ENCODE measurements at places on chromosomes 16 and 17.
A peak's percentile ranks its signal among the peaks of the same experiment; 100 is the strongest.

GRCh38 chr16:27463741-27464591 lies 62.0 kb downstream of the IL21R start:
- DNase-seq, result no peak

- DNase-seq, result no peak
Measured at GRCh38 chr17:40554646-40555295, 10.5 kb downstream of the CCR7 start.

GRCh38 chr16:84700446-84701300 lies 873 bp downstream of the USP10 start:
- peak; percentile 23 for DNase-seq

GRCh38 chr17:76515274-76515949 lies 14.2 kb upstream of the RHBDF2 start:
- no peak for DNase-seq

DNA sequence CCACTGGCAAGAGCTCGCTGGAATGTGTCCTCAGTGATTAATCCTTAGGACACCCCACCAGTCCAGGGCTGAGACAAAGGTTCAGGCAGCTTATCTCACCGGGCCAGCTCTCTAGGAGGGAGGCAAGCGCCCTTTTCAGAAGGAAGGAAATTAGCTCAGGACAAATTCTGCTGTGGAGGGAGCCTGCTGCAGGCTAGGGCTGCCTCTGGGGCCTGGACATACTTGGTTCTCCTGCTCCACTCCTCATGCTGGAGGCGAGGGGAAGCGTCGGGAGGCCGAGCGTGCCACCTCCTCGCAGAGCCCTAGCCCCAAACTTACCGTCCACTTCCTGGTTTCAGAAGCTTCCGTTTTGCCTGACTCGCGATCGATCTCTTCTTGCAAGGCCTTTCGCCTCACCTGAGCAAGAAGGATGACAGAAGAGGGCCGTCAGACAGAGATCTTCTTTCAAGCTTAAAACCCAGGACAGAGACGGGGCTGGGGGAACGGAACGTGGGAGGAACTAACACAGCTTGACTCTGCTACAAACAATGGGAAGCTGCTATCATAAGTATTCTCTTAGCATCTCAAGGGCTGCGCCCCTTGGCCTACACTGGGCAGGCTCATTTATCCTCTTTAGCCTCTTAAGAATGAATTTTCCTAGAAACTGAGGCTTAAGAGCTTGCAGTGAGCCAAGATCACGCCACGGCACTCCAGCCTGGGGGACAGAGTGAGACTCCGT lies 7.7 kb downstream of the KNOP1 start:
- DNase-seq, result no peak

DNA sequence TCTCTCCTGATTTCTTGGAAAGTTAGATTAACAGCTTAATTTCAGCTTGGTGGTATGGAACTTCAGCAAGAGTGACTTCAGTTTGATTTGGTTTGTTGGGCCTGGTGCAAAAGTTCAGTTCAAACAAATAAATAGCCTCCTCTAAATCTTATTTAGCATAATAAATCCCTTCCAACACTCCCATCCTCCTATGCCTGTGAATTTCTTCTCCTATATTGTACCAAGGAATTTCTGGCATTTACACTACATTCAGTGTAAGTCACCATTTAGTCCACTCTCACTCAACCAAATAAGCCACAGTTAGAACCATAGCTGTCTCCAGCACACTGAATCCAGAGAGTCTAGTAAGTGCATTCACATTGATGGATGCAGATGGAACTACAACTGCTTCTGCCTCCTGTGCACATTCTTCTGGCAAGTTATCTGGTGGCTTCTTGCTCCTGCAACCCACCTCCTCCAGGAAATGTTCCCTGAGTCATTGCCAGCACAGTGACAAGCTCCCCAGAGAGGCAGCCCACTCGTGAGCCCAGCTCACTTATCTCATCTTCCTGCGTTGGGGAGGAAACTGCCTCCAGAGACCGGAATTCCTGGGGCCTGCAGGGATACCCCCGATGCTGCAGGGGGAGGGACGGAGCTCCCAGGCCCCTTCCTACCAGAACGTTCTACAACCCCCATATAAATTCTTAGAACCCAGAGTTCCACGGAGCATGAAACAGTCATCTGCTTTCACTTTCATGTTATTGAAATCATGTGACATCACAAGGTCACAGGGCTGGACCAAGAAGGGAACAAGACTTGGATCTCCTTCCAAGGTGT lies 318.3 kb downstream of the PHKB start:
- DNase-seq, result no peak

GRCh38 chr17:83119987-83120864 lies 40.8 kb downstream of the METRNL start:
- no peak for DNase-seq

GRCh38 chr16:21565861-21566669 lies 33.3 kb upstream of the METTL9 start:
- no peak for DNase-seq

DNA sequence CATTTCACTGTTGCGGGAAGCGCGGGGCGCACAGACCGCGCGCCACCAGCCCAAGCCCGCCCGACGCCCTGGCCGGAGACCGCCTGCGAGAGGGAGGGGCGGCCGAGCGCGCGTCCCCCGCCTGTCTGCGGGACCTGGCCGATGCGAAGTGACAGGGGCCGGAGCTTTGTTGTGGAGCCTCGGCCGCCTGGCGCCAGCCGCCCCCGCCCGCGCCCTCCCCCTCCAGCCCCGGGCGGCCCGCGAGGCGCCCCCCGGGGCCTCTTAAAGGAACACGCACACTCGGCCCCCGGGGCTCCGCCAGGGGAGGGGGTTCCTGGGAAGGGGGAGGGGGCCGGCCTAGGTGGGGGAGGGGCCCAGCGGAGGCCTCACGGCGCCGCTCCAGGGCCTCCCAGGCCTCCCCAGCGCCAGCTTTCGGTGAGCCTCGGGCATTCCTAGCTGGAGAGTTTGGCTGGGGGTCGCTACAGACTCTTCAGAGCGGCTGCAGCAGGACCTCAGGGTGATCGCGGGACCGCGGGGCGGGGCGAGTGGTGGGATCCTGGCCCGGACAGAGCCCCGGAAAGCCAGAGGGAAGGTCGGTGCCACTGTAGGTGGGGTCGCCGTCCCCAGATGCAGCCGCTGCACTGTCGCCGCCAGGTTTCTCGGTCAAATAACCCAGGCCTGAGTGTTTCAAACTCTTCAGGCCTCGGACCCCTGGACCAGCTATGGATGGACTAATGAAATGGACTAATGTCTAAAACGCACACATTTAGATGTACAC lies 2.4 kb upstream of the TBX2 start:
- DNase-seq, result no peak

- peak; percentile 13 for DNase-seq
Measured at GRCh38 chr17:80364091-80364691, 50.8 kb upstream of the ENDOV start.

- no peak for DNase-seq
Measured at GRCh38 chr16:8718851-8719680, 44.6 kb downstream of the ABAT start.

DNA sequence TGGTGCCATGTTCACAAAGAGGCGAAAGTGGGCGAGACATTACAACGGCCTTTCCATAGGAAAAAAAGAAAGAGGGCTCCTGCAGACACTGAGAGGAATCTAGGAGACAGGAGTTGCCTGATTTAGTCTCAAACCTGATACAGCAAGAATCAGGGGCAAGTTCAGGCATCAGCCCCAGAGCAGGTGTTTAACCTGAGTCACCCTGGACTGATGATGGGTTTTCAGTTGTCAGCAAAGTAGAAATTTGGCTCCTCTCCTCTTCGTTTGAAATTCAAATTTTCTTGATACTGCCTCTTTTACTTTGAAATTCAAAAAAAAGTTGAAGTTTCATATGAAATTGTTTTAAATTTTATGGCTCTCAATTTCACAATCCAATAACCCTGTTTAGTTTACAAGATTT lies 189.5 kb downstream of the ABCC12 start:
- DNase-seq, result peak; percentile 72

DNA sequence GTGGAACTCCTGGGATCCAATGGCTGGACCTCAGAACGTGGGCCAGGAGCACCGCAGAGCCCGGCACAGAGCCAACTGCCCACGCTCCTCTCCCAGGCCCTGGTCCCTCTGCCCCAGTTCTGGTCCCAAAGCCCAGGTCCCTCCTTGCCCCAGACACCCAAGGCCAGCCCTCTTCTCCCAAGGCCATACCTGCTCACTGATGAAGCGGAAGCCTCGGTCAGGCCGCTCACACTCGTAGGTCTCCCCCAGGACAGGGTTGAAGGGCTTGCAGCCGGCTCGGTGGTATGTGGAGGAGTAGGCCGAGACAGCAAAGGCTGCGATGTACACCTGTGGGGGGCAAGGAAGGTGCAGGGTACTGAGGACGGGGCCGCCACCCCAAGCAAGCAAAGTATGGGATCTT lies 8.5 kb downstream of the OSBPL7 start:
- DNase-seq, result no peak

GRCh38 chr16:24508614-24509013 lies 30.8 kb upstream of the RBBP6 start:
- peak; percentile 52 for DNase-seq

- DNase-seq, result no peak
Measured at GRCh38 chr17:79398441-79398840, 212.4 kb downstream of the RBFOX3 start.

- peak; percentile 52 for DNase-seq
Measured at GRCh38 chr17:9350080-9350479, 225.5 kb downstream of the STX8 start.

- no peak for DNase-seq
Measured at GRCh38 chr16:22330326-22330725, 33.1 kb downstream of the POLR3E start.

- no peak for DNase-seq
Measured at GRCh38 chr17:58870747-58871146, 115.1 kb downstream of the PPM1E start.

DNA sequence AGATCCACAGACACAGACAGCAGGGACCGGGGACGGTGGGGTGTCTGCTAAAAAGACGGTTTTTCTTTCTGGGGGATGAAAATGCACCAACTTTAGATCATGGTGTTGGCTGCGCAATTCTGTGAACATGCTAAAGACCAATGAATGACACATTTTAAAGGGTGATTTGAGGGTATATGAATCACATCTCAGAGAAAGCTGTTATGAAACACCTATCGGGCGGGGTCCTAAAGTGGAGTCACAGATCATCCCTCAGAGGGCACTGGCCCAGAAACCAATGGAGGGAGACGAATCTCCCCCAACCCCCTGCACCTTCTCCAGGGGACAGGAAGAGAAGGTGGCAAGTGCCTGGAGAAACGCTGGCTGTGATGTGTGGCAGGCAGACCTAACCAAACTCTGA lies 26.0 kb downstream of the KLHDC4 start:
- DNase-seq, result no peak

GRCh38 chr17:19346351-19347255 lies 15.9 kb downstream of the B9D1 start:
- DNase-seq, result peak; percentile 47

DNA sequence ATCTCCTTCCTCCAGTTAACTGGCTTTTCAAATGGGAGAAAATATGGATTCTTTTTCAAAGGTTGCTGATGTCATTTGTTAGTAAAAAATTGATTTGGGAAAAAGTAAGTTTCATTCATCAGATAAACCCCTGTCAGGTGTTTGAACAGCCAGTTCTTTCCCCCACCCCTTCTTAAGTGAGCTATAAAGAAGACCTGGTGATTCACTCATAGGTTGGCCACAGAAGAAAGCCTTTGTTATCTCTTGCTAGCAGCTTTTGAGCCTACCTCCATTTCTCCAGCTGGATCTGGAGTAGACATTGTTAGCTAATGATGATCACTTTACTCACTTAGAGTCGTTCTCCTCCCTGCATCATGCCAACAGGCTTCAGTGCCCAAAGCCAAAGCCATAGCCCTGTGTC lies 63.0 kb downstream of the NLK start:
- no peak for DNase-seq

- no peak for DNase-seq
Measured at GRCh38 chr16:4328782-4329775, 13.2 kb downstream of the GLIS2 start.

GRCh38 chr16:11023262-11024039 lies 79.1 kb downstream of the CLEC16A start:
- DNase-seq, result no peak

DNA sequence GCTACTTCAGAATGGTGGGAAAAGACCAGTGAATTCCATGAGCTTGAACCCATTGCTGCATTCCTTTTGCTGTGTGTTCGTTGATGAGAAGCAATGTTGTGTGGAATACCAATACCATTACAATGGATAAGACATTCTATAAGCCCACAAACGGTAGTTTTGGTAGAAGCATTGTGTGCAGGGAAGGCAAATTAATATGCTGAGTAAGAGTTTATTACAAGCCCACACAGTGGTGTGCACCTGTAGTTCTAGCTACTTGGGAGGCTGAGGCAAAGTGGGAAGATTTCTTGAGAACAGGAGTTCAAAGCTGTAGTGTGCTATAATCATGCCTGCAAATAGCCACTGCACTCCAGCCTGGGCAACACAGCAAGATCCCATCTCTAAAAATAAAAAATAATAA lies 19.9 kb upstream of the TENT4B start:
- no peak for DNase-seq

GRCh38 chr16:85231959-85232358 lies 119.7 kb upstream of the CIBAR2 start:
- no peak for DNase-seq

- DNase-seq, result no peak
Measured at GRCh38 chr16:21336231-21336630, 58.1 kb upstream of the CRYM start.

DNA sequence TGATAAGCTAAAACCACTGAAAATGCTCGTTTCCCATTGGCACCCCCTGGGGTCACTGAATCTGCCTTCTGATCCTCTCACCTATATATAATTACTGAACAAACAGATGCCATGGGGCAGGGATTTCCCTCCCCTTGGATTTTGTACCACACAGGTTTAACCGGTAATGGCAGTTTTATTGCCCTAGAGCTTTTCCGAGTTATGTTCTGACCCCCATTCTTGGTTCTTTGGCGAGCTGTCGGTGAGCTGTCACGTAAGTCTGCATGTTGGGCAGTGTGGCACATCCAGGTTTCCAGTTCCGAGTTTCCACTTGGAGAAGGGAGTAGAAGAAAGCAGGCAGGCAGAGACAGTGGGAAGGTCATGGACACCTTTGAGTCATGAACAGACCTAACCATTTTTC lies 7.1 kb downstream of the TMEM97 start:
- DNase-seq, result no peak

GRCh38 chr17:47802341-47803022 lies 19.1 kb downstream of the OSBPL7 start:
- DNase-seq, result peak; percentile 74

DNA sequence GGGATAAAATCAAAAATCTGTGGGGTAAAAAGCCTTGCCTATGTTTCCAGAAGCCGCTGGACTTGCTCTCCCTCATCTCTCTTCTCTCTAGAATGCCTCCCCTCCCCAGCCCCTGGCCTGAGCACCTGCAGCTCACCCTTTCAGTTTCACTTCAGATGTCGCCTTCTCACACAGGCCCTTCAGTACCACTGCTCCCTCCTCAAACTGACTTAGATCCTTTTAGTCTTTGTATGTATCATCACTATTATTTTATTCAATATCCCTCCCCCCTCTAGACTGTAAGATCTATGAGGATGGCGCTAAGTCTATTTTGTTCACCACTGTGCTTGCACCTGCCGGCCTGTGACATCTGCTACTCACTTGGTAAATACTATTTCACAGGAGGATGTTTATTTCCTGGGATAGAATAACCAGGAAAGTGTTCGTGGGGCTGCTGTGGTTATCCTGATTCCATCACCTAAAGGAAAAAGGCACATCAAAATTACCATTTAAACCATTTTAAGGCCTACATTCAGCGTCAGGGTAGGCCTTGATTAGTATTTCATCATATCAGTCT lies 122.3 kb downstream of the MRTFB start:
- DNase-seq, result no peak

GRCh38 chr16:67430977-67431774 lies at the start of gene HSD11B2:
HSD11B2 (plus strand) TSS chr16:67431121; CDS start chr16:67431249, 128 bp downstream.
- DNase-seq, result peak; percentile 72

GRCh38 chr17:82924812-82925211 lies 85.0 kb upstream of the ZNF750 start:
- DNase-seq, result peak; percentile 31

Data from RWPE1 (cell line).